ENCODE measurements at places on chromosomes 6 and 20.

GRCh38 chr6:8906699-8907098 is 471.4 kb upstream of the SLC35B3 start:
- no peak for DNase-seq

DNA sequence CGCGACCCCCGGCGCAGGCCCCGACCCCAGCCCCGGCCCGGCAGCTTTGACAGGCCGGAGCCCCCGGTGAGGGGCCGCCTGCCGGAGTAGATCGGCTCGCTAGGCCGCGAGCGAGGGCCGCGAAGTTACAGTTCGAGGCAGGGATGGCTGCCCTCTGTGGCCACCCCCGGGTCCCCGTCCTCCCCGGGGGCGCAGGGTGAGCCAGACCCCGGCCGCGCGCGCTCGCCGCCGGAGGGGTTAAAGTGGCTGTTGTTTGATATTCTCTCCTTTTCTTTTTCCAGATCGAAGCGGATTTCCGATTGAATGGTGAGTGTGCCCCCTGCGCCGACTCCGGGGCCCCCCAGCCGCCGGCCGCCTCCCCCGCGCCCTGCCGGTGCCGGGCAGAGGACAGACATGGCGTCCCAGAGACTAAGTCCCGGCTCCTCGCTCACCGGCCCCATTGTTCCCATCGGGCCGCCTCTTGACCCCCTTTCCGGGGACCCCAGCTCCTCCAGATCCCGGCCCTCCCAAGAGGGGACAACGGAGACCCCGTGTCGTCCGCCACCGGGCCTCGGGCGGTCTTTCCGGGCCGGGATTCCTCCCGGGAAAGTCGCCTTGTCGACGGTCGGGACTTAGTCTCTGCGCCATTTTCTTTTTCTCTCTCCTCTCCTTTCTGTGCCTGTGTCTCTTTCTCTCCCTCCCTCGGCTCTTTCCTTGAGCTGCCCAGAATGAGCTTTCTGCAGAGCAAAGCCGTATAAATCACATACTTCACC is 704 bp downstream of the TOP1 start:
- no peak for DNase-seq

- no peak for DNase-seq
Measured at GRCh38 chr6:131657222-131657621, 20.1 kb downstream of the ENPP3 start.

- DNase-seq, result no peak
Measured at GRCh38 chr6:44260451-44261297, 3.3 kb upstream of the SLC35B2 start.

GRCh38 chr6:30888816-30889495 is 4.6 kb downstream of the DDR1 start:
- no peak for DNase-seq

DNA sequence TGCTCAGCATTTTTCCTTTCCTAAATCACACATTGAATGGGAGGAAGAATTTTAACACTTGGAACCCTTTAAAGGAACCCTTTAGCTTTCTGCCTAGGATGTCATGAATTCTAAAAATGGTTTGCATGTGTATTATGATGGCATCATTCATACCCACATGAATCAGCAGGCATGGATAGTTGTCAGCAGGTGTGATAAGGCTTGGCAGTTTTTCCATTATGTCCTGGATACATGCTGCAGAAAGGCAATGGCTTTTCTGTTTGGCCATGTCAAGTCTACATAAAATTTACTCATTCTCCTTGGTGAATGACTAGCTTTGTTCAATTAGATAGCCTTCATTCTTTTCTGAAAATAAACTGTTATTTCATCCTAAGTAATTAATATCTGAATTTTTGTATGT is 353.7 kb downstream of the GRIK2 start:
- no peak for DNase-seq

DNA sequence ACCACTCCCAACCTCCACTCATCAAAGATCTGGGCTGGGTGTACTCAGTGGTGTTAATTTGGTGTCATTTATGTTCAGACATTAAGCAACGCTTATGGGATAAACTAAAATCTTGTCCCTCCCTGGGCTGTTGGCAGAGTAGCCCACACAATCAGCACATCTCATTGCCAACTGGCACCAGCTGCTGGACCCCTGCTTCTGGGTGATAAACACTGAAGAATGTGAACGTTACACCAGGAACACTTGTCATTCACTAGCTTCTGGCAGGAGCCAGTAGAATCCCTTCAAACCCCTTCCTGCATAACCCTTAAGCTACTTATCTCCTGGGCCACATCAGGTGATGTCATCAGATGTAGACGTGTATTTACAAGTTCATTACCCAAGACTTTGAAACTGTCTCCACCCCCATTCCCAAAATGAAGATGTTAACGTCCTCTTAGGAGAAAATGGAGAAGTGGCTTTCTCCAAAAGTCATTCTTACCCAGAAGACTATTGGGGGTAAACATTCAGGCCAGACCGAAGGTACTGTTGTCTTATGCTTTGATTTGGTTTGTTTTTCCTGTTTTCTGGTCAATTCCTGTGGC is 107.8 kb upstream of the CD93 start:
- no peak for DNase-seq

- no peak for DNase-seq
Measured at GRCh38 chr6:31222496-31222895, 49.4 kb downstream of the HLA-C start.

DNA sequence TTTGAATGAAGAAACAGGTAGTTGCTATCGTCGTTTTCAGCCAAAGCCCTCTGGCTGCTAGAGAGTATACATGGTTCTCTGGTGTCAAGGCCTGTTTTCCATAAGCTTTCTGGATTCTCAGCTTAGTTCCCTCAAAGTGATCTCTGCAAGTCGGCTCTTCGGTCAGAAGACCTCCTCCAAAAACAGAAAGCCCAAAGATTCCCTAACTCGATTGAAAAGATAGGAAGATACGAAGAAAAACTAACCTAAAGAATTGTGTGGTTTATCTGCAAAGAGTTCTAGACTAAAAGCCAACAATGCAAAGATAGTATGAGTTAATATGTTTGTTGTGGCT is 545 bp upstream of the ASCC3 start:
- no peak for DNase-seq

DNA sequence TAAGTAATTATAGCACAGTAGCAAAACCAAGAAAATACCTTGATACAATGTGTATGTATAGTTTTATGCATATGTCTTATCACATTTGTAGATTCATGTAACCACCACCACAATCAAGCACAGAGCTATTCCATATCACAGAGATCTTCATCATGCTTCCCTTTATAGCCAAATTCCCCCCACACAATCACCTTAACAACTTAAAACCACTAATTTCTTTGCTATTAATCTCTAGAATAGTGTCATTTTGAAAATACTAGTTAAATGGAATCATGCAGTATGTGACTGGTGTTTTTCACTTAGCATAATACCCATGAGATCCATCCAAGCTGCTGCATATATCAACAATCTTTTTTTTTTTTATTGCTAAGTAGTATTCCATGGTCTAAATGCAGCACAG is 8.2 kb downstream of the HLA-DRA start:
- no peak for DNase-seq

- no peak for DNase-seq
Measured at GRCh38 chr6:701700-702479, 9.0 kb upstream of the EXOC2 start.

DNA sequence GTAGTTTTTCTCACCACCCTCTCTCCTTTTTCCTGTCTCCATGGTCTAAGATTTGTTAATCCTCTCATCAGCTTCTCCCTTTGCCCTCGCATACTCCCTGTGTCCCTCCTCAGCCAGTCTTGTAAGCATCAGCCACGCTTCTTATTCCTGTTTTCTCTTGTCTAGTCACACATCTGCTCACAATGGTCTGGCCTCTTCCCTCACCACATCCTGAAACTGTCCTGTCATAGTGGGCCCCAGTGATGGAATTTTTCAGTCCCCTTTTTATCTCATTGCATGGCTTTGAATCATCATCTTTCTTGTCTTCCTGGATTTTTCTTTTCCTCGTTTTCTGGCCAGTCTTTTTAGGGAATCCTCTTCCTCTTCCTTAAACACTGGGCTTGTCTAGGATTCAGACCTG is 57.2 kb downstream of the GFRA4 start:
- no peak for DNase-seq

- DNase-seq, result no peak
Measured at GRCh38 chr6:51024126-51024525, 205.5 kb downstream of the TFAP2B start.

- no peak for DNase-seq
Measured at GRCh38 chr6:100420711-100421110, 44.0 kb downstream of the SIM1 start.
